B cell (primary cell): ENCODE measurements at places on chromosomes 11 and 22.
A peak's percentile ranks its signal among the peaks of the same experiment; 100 is the strongest.

DNA sequence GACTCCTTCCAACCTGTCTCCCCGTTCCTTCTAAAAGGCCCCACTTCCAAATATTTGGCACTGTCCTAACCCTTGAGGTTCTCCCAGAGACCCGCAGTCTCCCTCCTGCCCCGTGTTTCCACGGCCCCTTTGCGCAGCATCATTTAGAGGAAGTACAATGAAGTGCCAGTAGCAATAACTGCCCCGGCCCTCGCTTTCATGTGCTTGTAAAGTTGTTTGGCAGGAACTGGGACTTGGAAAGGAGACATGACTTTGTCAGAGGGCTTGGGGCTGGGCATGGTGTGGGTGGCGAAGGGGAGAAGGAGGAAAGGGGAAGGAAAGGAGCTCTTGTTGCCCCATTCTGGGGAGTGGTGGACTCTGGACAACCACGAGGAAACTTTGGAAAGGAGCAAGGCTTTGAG lies 2.6 kb downstream of the CD44 start:
- DNase-seq, result peak; percentile 68

DNA sequence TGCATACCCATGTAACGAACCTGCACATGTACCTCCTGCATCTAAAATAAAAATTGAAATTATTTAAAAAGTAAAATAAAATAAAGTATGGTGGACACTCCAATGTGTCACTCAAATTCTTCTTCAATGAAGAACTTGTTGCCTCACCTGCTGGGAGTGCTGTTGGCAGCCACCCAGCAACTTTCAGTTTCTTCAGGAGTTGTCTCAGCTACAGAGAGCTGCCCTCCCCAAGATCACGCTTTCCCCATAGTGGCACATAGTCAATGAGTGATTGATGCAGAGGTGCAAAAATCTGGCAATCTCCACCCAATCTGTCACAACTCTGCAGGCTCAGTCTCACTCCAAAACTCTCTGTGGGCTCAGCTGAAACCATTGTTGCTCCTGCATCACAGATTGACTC lies 92.3 kb upstream of the C11orf87 start:
- no peak for DNase-seq

DNA sequence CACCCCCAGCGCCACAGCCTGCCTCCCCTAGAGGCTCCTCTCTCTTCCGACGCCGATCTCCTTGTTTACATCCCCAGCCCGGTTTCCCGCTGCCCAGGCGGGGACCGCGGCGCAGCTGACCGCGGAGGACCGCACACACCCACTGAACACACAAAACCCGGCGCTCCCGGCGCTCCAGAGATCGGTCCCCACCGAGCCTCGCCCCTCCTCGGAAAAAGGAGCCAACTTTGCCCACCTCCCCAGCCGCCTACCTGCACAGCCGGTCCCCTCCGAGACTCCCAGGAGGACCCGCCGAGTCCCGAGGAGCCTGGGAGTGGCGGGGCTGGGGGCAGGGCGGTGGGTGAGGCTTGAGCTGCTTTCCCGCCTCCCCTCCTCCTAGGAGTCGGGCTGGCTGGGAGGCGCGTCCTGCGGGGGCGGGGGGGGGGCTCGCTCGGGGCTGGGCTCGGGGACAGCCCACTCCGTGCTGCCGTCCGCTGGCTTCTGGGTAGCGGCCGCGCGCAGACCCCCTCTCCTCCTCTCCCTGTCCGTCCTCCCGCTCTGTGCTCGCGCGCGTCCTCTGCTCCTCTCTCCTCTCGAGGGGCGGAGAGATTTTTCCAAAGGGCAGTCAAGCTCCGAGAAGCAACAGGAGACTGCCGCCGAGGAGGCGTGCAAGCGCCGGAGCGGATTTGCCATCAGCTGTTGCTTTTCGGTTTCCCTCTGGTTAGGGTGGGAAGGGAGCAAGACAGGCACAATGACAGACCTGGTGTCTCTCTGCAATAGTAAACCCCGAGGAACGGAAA lies at the start of gene FXYD6:
TSS of gene FXYD6 (minus strand) at position 318 of the 779 bp plus-strand sequence. CDS start 33,882 bp downstream, outside the sequence.
- DNase-seq, result peak; percentile 23

DNA sequence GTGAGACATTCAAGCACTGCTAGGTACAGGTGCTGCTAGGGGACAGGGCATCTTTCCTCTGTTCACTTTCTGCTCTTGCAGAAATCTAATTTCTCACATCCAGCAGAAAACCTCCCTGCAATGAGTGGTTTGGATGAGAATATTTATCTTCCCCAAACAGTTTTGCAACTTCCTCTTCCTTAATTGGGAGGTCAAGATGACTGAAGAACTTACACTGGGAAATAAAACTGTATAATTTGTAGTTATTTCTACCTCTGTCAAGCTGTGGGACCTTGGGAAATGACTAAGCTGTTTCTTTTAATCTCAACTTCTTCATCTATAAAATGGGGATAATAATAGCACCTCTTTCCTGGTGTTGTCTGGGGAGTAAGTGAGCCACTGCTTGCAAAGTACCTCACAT lies 69.8 kb downstream of the PRR5L start:
- DNase-seq, result no peak

DNA sequence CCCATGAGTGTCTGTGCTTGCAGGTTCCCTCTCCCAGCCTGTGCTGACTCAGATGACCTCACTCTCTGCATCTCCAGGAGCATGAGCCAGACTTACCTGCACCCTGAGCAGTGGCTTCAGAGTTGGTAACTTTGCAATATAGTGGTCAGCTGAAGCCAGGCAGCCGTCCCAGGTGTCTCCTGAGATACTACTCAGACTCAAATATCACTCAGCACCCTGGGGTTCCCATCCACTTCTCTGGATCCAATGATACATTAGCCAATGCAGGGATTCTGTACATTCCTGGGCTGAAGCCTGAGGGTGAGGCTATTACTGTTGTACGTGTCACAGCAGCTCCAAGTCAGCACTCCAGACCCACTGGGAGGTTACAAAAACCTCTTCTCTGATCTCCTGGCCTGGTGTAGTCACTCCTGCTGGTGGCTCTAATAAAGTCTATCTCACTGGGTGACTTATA lies 87.8 kb upstream of the TOP3B start:
- DNase-seq, result no peak

DNA sequence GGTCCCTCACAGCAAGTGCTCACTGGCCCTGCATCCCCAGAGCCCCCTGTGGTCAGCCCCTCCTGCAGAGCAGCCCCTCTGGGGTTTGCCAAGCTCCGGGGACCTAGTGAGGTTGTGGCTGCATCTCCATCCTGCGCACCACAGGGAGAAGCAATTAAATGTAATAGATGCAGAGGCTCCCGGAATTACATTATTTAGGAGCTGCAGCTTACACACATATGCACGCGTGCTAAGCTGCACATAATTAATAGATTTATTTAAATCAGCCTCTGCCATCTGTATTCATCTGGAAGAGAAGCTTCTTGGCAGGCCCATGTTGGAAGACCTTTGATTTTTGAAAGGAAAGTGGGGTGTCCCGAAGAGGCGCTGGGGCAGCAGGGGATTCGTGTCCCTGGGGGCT lies 1271.5 kb downstream of the BRD1 start:
- DNase-seq, result no peak

DNA sequence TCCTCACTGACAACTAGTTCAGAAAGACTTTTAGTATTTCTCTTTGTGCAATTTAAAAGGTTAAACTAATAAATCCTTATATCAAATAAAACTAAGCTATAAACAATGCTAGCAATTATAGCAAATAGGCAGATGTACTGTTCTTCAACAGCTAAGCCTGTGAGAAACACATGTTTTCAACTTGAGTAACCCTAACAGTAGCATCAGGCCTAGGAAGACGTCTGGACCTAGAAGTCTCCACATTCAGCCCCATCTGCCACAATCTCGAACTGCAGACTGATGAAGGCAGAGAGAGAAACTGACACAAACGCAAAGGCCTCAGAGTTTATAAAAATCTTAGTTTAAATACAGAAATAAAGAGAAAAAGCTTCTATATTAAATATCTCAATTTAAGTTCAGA lies 2.5 kb downstream of the ST13 start:
- no peak for DNase-seq

DNA sequence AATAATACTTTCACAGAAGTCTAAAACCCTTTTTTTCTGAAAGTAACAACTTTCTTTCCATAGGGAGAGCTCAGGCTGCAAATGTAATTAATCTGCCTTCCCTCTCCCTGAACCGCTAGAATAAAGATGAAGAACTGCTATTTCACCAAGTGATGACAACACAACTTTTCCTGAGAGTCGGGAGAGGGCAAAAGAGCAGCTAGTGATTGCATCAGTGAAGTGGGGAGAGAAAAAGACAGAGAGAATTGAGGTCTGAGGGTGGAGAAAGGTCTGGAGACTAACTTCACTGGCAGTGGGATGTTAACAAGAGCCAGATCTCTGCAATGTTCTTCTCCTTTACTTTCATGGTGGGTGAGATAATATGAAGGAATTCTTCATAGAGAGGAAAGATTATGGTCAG lies 10.9 kb upstream of the MPEG1 start:
- DNase-seq, result no peak

DNA sequence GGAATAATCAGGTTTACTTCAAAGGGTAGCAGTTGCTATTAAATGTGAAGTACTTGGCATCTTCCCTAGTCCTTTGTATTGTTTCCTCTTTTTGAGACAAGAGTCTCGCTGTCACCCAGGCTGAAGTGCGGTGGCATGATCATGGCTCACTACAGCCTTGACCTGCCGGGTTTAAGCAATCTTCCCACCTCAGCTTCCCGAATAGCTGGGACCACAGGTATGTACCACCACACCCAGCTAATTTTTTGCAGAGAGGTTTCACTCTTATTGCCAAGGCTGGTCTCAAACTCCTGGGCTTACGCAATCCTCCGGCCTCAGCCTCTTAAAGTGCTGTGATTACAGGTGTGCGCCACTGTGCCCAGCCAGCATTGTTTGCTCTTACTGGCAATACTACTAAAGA lies 36.2 kb upstream of the RAPSN start:
- no peak for DNase-seq

- DNase-seq, result no peak
These were observed 30.8 kb downstream of the ACO2 start for GRCh38 chr22:41499624-41500280.

DNA sequence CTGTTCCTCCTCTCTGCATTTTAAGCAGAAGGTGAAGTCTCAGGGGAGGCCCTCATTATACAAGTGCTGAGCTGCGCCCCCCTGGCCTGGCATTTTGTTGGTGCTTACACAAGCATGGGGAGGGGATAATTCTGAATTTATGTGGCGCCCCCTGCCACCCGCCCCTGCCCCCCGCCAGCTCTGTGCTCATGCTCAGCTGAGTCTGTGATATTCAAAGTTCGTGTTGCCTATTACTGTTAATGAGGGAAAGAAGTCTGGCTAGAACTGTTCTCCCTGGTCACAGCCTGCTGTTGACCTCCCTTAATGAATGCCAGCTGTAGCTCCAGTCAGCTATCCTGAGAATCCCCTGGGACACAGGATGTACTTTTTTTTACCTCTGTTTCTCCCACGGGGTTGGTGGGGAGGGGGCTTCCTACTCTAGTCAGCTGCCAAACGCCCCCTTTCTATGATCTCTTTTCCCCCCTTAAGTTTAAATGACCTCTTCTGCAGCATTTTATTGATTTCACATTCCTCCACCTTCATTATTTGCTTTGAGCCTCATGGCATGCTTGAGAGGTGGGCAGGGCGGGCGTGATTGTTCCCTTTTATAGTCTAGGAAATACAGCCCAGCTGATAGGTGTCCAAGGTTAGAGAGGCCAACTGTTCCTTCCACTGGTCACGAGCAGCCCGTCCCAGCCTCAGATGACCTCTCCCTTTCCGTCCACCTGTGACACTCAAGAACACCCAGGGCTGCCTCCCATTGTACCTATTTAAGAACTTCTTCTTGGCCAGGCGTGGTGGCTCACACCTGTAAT lies 12.2 kb downstream of the USP2 start:
- no peak for DNase-seq

DNA sequence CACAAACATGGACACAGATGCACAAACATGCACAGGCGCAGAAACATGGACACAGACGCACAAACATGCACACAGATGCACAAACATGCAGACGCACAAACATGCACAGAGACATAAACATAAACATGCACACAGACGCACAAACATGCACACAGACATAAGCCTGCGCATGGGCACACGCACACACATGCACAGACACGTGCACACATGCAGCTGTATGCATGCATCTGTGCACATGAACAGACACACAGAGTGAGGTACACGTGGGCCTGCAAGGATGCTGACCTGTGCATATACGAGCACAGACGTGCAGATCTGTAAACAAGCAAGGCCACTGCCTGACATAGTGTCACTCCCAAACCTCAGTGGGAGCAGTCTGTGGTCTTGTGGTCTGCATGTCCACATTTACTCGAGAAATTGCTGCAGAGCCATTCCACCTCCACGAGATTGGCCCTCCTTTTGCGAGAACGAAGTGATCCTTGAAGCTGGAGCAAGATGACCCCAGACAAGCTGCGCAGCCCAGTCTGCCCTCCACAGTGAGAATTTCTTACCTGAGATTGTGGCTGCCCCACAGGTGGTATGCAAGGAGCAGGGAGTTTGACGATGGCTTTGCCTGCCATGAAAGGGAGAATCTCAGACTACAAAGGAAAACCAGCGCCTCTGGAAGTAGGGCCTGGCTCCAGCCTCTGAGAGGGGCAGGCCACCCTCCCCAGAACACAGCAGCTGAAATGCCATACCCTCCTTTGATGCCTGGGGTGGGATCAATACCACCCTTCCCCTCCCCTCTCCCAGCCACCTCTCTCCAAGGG lies 299.9 kb downstream of the BRD1 start:
- DNase-seq, result no peak

DNA sequence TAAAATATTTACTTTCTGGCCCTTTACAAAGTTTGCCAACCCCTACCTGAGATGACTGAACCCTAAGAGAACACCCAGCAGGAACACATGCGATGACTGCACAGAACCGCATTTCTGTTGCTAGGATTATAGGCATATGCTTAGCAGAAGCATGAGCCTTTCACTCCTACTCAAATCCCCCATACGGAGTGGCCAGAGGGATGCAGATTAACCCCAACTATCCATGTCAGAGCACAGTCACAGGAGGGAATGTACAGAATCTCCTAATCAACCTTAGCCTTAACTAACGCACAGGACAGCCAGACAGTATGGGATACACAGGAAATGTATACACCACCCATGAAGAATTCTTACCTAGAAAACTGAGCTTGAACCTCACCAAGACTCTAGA lies 6.2 kb downstream of the HPS4 start:
- no peak for DNase-seq

DNA sequence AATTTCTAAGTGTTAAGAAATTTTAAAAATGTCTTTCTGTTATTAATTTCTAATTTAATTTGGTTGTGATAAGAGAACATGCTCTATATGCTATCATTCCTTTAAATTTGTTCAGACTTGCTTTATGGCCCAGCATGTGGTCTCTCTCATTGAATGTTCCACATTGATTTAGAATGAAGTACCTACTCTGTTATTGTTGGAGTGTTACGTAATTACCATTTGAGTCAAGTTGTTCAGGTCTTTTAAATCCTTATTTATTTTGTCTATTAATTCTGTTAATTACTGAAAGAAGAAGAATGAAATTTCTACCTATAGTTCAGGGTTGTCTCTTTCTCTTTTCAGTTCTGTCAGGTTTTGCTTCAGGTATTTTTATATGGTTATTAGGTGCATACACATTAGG lies 57.0 kb downstream of the PRMT3 start:
- DNase-seq, result no peak

- no peak for DNase-seq
These were observed 8.4 kb downstream of the CWC15 start for GRCh38 chr11:94964934-94965333.
